Right cardiac atrium (tissue), 5 donors: ENCODE measurements at places on chromosomes 1 and 21. TPM values are rescaled to one million over a fixed set of nuclear protein-coding genes. Genes with fewer than 3 reads are reported as not detected.

C1orf185 gene
- total RNA-seq: not detected

OR2T29 gene
- total RNA-seq: not detected

DNA sequence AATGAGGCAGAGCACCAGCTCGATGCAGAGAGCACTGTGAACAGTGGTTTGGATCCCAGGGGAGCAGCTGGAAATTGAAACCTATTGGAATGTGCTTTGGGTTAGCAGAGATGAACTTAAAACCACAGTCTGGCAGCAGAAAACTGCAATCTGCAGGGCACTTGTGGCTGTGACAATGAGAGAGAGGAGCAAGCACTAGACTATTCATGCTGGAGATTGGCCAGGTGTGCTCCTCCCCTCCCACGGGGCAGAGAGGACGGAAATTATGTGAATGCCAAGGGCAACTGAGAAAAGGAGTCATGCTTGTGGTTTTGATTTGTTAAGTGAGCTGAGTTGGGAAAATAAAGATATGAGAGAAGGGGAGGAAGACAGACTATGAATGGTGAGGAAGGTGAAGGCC, 38.1 kb downstream of the HSD3B2 start:
- DNase-seq: no peak

GRCh38 chr1:242425232-242425631, 99.3 kb downstream of the PLD5 start:
- no peak for DNase-seq

DNA sequence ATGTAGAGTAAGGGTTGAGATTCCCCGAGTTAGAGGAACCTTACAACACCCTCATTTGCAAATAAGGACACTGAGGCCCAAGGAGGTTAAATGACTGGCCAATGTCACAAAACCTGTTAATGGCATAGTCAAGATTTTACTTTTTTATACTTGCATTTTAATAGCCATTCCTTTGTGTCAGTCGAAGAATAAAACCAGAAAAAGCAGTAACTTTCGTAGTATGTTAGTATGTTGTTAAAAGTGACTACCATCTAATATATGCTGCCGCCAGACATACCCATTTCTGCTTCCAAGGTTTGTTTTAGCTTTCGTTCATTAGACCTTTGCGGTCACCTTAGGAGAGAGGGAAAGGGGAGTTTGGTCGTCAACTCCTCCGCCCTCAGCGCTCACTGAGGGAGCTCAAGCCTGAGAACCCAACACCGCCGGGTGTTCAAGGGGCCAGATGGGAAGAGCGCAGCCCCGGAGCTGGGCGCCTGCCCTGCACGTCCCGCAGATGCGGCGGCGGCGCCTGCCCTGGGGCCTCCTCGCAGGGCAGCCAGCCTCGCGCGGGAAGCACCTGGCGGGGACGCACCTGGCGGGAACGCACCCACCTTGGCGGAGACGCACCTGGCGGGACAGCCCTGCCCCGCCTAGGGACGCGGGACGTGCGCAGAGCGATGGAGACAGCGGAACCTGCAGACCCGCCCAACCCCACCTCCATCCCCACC, 466 bp downstream of the VPS26C start:
- no peak for DNase-seq

ERRFI1 gene
- 14.1 TPM for total RNA-seq

GRCh38 chr21:45479691-45480675, 62.3 kb downstream of the SLC19A1 start:
- DNase-seq: peak; percentile 13

GRCh38 chr1:58135821-58136321, 410.7 kb downstream of the OMA1 start:
- DNase-seq: no peak

DNA sequence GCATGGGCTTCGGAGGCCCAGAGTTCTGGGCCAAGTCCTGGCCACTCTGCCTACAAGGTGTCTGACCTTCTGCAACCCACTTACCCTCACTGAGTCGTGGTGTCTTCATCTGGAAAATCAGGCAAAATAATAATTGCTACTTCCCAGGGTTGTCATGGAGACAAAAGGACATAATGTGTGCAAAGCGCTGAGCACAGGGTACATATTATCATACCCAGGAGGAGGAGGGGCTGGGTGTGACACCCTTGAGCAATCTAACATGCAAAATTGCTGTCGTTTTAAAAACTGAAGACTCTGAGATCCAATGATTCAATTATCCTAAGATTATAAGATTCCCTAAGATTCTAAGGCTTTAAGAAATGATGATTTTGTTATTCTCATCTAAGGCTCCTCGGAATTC, 459.5 kb downstream of the PTPRU start:
- no peak for DNase-seq

DNA sequence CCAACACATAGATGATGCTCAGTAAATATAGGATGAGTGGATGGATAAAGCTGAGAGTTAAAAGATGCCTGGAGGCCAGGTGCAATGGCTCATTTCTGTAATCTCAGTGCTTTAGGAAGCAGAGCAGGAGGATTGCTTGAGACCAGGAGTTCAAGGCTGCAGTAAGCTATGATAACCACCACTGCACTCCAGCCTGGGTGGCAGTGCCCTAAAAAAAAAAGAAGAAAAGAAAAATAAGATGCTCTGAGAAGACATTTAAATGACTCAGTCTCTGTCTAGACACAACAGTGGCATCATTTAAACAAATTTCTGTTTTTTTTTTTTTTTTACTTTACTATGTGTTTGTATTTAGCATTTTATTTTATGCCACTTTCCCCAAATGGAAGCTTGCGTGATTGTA, 25.3 kb upstream of the IL19 start:
- DNase-seq: no peak

PRKAB2 gene
- 23.1 TPM for total RNA-seq

TMEM79 gene
- total RNA-seq: 0.95 TPM

SLAMF1 gene
- 0.44 TPM for total RNA-seq

GRCh38 chr1:11328444-11328843, 55.4 kb downstream of the UBIAD1 start:
- no peak for DNase-seq

GRCh38 chr1:54339126-54339525, 67.1 kb downstream of the SSBP3 start:
- no peak for DNase-seq

CXADR gene
- 22.5 TPM for total RNA-seq

DNA sequence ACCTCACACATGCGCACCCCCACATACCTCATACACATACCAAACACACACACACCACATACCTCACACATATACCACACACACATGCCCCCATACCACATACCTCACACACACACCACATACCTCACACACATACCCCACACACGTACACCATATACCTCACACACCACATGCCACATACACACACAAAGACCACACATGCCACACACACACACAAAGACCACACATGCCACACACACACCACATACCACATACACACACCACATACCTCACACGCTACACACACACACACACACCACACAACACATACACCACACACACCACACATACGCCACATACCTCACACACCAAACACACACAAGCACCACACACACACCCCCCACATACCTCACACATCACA, 30.0 kb downstream of the HIVEP3 start:
- no peak for DNase-seq

DNA sequence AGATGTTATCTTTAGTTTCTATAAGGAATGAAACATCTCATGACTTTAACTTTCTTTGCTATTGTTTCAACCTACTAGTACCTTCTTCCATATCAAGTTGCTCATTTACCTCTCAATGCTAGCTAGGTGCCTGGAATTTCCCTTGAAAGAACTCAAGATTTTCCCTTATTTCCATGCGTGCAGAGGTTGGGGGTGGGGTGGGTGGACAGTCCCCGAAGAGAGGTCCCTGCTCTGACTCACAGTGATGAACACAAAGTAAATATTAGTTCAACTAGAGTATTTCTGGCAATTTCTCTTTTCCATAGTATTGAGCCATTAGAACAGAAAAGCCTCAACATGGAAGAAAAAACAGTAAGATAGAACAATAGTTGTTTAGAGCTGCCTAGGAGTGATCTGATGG, 239.0 kb upstream of the ZP4 start:
- DNase-seq: no peak

DNA sequence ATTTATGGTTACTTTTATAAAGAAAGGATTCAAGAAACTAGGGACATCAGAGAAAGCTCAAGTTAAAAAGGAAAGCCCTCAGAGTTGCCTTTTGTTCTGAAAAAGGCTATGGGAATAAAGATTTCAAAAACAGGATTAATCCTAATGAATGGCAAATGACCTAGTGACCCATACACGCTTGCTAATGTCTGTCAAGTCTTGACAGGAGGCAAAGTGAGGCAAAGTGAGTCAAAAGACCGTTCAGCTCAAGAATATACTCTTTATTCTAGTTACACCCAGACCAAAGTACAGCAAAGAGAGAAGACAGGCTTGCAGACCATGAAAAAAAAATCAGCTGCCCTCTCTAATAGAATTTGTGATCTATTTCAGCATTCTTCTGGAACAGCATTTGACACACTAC, 3.5 kb downstream of the ZNF436 start:
- DNase-seq: no peak

DNA sequence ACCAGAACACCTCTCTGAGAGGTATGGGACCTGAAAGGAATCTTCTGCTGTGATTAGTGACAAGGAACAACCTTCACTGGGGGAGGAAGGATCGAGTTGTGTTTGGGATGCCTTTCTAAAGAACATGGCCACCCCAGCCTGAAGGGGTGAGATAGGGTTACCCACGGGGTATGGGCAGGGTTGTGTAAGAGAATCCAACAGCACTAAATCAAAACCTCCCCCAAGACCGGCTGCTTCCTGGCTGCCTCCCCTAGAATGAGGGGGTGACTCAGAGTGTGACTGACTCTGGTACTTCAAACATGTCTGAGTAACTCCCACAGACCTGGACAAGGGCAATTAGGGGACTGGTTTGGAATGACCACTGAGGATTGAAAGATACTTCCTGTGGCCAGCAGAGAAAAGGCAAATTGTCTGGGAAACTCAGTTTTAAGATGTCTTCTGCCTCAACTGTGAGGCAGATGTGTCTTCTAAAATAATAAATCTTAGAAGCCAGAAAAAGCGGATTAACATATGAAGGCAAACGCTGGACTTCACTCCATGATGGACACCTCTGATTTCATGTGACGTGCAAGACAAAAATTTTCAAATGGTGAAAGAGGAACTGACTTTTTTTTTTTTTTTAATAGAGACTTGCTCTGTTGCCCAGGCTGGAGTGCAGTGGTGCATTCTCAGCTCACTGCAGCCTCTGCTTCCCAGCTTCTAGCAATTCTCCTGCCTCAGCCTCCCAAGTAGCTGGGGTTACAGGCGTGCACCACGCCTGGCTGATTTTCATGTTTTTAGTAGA, 6.7 kb upstream of the PTPN14 start:
- no peak for DNase-seq

- no peak for DNase-seq
Observed at GRCh38 chr1:101139821-101140718, 96.7 kb upstream of the S1PR1 start.

DNA sequence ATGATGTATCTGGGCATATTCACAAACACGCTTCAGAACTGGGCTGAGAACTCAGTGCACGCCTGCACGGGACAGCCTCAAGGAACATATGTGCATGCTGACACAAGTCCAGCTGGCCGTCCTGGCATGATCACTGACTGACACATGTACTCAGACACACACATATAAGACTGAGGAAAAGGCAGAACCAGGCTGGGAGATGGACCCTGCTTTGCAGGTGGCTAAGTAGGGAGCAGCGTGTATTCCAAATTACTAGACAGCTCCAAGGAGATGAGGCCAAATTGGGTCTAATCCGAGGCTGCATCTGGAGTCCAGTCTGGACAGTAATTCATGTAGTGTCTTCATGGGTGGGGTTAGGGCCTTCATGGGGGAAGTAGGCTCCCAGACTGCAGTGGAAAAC, 41.4 kb upstream of the GJB5 start:
- no peak for DNase-seq

- DNase-seq: no peak
Observed at GRCh38 chr1:12453400-12454343, 164.3 kb downstream of the DHRS3 start.

DNA sequence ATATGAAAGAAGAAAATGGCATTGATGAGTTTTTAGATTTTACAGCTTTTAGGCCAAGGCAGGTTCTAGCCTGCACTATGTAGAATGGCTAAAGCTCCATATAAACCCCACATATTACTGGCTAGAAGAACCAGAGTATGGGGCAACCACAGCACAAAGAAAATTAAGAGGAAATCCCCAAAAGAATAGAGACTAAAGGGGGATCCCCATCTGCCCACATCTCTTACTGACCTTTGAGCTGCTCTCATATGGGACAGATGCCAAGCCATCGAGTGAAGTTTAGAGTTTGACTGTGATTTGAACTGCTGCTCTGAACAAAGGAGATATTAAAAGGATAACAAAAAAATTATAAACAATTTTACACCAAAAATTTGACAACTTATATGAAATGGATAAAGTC, 102.2 kb upstream of the HAO2 start:
- no peak for DNase-seq

DNA sequence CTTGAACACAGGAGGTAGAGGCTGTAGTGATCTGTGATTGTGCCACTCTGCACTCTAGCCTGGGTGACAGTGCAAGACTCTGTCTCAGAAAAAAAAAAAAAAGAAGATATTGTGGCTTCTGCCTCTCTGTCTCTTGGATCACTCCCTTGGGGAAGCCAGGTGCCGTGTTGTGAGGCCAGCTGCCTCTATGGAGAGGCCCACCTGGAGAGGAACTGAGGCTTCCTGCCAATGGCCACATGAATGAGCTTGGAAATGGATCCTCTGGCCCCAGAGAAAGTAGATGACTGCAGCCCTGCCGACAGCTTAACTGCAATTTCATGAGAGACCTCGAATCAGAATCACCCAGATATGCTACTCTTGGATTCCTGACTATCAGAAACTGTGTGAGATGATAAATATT, 19.7 kb upstream of the AK2 start:
- DNase-seq: no peak

- DNase-seq: no peak
Observed at GRCh38 chr1:63873751-63874150, 99.9 kb downstream of the ROR1 start.

DNA sequence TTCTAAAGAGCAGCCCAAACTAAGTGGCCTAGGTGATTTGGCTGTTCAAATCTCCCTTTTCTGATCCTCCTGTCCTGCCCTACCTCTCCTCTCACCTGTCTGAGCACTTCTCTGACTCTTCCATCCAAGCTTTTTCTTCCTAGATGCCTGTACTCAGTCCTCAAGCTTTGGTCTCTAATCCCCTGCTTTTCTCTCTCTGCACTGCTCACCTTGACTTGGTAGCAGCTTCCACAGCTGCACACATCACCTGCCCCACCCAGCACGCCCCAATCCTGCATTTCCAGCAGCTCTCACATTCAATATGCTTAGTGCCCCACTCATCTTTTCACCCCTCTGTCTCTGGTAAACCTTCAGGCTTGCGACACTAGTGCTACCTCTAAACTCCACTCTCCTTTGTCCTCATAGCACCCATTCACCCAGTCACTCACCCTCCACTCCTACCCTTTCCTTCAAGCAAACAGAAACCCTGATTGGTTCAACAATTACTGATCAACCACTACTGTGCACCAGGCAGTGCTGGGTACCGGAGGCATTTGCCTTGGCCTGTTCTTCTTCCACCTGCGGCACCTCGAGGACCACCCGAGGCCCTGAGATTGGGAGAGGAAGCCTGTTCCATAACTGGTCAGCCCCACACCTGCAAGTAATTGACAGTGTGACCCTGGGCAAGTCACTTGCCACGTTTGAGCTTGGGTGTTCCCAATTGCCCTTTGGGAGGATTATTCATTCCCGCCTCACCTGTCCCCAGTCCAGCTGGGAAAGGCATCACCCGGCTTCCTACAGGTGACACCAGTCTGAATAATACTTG, 136.1 kb upstream of the EDN2 start:
- no peak for DNase-seq

CD84 gene
- total RNA-seq: 5.7 TPM
